NCI-H2081 treated with DMSO at 0.1 percent for 48 hours (cell line): ENCODE measurements at places on chromosomes 1 and 21.

GRCh38 chr1:94235189-94236012, 2.0 kb downstream of the ARHGAP29 start:
- no peak for DNase-seq

DNA sequence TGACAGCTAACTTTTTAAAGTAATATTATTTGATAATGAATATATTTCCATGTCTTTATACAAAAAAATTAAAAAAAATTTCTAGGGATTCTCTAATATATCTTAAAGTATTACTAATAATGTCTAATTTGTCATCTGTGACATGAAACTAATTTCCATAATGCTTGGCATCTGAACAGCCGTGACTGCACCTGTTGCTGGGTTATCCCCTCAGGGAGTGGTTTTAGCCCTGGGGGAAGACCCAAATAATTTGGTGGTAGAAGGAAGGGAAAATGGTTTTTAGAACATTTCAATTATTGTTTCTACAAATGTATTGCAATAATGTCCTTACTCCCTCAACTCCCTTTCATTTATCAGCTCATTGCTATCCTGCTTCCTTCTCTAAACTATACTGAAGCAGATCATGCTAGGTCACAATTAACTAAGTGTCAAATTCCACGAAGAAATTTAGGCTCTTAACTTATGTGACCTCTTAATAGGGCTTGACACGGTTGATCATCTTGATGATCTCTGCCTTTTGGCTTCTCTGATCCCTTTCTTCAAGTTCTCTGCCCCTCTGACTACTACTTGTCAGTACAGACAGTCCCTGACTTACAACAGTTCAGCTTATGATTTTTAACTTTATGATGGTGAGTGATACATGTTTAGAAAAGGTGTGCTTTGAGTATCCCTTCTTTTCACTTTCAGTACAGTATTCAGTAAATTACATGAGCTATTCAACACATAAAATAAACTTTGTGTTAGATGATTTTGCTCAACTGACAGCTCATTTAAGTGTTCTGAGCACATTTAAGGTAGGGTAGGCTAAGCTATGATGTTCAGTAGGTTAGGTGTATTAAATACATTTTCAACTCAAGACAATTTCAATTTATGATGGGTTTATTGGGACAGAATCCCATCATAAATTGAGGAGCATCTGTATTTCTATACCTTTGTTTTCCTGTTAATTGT, 26.4 kb upstream of the DPH5 start:
- DNase-seq: no peak

DNA sequence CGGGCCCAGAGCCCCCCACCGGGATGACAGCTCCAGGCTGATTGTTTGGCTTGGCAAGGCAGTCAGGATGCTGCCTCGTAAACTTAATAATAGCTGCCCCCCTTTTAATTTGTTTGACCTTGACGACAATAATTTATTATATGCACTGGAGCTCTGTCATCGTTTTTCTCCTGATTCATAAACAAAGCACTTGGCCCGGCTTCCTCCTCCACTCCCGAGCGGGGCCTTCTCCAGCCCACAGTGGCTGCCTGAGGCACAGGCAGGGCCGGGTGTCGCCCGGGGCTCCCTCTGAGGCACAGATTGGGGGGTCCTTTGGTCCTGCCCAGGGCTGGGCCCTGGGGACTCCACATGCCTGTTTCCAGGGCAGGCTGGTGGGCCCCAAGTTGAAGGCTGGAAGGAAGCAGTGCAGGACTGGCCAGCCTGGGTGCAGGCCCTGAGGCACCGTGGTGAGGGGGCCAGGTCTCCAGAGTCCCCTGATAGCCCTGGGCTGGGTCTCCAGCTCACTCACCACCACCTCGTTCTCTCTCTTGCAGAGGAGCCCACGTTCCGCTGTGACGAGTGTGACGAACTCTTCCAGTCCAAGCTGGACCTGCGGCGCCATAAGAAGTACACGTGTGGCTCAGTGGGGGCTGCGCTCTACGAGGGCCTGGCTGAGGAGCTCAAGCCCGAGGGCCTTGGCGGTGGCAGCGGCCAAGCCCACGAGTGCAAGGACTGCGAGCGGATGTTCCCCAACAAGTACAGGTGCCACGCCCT, 52.0 kb upstream of the ARHGEF16 start:
- DNase-seq: no peak

GRCh38 chr1:225878282-225878681, 3.9 kb downstream of the TMEM63A start:
- no peak for DNase-seq

DNA sequence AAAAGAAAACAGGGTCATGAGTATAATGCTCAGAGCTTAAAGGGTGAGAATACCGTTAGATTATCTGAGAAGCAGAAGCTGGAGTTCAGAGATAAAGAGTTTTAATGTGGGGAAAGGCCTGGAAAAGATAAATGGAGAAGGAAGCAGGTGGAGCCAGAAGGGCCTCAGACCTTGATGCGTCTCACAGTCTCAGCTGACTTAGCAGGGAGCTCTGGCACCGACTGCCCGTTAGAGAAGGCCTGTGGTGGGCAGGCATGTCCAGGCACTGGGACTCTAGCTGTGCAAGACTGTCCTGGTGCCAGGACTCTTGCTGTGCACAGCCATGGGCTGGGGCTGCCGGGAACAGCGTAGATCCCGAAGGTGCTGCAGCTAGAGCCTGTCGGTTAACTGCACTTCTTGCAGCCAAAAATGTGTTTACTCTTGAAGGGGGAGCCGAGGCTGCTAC, 3.8 kb upstream of the SLAMF9 start:
- DNase-seq: peak; percentile 41

- DNase-seq: no peak
These were observed 105.0 kb downstream of the HUNK start for GRCh38 chr21:31977816-31978215.

DNA sequence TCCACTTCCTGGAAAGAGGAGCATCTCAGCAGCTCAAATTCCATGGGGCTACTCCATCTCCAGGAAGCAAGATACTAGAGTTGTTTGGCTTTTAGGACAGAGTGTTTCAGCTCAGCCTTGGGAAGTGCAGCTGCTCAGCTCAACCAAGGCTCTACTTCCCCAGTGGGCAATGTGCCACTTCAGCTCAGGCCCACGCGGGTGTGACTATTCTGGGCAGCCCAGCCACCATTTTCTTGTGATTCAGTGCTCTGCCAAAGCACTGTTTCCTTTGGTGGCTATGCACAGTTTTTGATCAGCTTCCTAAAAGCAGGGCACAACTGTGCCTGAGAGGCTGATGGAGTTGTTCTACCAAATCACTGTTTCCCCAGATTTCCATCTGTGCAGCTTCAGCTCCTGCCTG, 1104.9 kb upstream of the TMPRSS15 start:
- DNase-seq: no peak

DNA sequence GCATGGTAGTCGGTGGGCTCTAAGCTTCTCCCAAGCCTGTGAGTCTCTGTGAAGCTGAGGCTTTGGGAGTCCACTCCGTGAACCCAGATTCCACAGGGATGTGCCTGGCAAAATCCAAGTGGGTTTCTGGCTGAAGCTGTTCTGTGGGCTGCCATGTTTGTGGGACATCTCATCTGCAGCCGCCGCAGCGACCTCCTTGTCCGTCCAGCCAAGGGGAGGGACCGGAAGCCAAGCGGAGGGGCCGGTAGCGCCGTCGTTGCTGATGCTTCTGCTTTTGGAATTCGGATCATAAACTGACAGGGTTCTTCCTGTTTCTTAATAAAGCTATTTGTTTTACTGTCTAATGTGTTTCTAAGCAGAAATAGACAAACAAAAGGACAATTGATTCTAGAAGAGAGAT, 13.3 kb downstream of the KIF26B start:
- DNase-seq: no peak

- no peak for DNase-seq
These were observed 4.9 kb downstream of the RGS1 start for GRCh38 chr1:192580351-192580962.

DNA sequence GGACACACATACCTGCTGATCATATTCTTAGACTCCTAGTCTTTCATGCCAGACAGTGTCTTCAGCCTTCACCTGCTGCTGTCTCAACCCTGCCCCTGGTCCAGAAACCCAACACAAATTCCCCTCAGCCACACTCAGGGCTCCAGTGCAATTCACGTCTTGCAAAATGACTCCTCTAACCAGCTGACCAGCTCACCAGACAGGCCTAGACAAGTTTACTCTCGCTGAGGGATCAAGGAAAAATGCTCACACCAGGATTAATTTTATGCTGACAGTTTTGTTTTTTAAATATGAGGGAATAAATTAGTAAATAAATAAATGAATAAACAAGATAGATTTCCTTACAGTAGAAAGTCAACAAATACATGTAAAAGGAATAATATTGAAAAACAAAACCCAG, 28.5 kb downstream of the CCDC185 start:
- no peak for DNase-seq
